Amygdala (tissue), 56 donors: ENCODE measurements at places on chromosomes 5 and 9.

GRCh38 chr5:147986134-147986757, 77.5 kb upstream of the SPINK5 start:
- no peak for DNase-seq

GRCh38 chr5:134436523-134437339, 25.1 kb upstream of the CDKN2AIPNL start:
- no peak for DNase-seq

GRCh38 chr5:150498971-150499370, 9.0 kb upstream of the NDST1 start:
- DNase-seq, result no peak

- no peak for DNase-seq
Observed at GRCh38 chr9:136714096-136714892, 1.9 kb downstream of the DIPK1B start.

DNA sequence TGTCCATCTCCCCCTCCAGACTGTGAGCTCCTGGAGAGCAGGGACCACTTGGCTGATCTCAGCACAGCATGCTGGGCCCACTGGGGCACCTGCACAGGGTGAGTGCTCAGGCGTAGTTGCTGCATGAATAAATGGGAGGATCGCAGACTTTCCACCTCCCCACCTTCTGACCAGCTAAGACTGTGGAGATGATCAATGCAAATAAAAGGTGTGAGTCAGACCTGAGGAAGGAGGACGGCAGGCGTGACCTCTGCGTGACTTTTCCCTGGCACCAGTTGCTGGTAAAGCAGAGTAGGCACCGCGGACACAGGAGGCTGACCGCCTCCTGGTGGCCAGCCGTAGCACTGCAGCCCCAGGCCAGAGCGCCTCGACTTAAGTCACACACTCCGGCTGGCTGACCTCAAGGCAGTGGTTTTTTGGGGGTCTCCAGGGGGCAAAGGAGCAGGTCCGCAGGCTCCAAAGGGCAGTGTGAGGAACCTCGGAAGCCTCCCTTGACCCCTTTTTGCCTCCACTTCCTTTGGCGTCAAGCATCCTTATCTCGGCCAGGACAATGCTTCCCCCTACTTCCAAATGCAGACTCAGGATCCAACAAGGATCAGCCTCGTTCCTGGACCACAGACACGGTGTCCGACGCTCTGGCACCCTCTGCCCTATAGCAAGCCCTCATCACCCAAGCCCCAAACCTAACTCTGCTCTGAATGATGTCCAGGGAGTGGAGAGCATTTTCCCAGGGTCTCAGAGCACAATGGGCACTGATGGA, 12.7 kb upstream of the TDRD7 start:
- DNase-seq, result no peak

DNA sequence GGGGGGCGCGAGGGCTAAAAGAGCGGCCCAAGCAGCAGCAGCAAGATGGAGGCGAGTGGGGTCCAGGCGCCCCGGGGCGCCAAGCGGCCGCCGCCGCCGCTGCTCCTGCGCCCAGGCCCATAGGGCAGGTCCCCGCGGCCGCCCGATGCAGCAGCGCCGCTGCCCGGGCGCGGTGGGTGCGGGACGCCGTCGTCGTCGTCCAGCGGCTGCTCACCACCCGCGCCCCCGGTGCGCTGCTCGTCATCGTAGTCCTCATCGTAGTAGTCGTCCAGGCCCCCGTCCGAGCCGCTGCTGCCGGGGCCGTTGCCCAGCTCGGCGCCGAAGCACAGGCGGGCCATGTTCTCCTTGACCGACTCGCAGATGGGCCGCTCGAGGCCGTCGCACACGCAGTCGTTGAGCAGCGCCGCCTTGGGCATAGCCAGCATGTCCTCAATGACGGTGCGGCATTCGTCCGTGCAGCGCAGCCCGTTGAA, 1.5 kb downstream of the GAS1 start:
- peak; percentile 70 for DNase-seq

- no peak for DNase-seq
Observed at GRCh38 chr9:75997206-75997605, 106.7 kb downstream of the PCSK5 start.

- no peak for DNase-seq
Observed at GRCh38 chr5:59446356-59446755, 447.2 kb downstream of the PDE4D start.

DNA sequence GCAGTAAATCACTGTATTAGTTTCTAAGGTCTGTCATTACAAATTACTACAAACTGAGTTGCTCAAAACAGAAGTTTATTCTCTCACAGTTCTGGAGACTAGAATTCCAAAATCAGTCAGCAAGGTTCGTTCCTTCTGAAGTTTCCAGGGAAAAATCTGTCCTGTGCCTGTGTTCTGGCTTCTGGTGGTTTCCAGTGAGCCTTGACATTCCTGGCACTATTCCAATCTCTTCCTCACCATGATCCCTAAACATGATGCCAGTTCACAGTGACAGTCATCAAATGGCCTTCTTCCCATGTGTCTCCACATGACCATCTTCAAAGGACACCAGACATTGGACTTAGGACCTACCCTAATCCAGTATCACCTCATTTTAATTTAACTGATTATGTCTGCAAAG, 351.4 kb downstream of the PLK2 start:
- no peak for DNase-seq

DNA sequence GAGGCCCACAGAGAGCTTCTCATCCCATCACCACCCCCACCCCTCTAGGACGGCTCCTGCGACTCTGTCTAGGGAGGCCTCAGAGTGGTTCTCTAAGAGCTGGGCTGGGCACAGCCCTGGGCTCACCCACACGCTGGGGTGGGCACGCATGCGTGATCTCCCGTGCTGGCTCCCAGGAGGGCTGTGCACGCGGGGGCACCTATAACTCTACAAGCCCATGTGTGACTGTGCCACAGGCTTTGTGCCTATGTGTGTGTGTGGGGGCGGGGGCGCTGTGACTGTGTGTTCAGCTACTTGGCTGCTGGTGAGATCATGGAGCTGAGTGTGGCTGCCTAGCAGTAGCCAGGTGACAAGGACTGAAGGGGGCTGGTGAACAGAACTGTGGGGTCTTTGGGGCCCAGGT, 32.2 kb downstream of the NDUFA8 start:
- peak; percentile 24 for DNase-seq
